ENCODE measurements at places on chromosomes 13 and 19.

DNA sequence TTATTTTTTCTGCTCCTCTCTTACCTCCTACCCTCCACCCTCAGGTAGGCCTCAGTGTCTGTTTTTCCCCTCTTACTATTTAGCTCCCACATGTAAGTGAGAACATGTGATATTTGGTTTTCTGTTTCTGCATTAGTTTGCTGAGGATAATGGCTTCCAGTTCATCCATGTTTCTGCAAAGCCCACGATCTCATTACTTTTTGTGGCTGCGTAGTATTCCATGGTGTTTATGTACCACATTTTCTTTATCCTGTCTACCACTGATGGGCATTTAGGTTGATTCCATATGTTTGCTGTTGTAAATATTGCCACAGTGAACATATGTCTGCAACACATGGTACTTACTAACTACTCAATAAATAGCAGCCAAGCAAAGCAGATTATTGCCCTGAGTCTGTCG lies 56.8 kb downstream of the DNAJC15 start:
- DNase-seq = no peak

DNA sequence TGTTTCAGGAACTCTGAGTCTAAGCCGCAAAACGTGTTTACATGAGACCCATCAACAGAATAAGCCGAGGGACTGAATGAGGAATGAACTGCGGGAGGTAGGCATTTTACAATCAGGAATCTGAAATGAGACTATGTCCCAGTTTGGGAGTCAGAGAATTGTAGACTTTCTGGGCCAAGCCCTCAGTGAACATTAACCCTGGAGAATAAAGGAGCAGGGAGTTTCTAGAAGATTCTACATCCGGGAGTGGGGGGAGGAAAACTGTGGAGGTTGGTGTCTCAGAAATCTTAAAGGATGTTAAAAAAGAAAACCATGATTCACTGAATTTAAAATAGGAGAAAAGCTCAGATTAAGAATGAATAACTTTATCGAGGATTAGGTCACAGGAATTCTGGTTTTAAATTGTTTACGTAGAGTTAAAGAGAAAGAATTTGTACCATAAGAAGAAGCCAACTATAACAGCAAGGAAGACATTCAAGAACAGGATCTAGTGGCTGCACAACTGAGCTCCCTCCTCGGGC lies 18.5 kb downstream of the RFX2 start:
- no peak for DNase-seq

GRCh38 chr19:31220540-31220939 lies 128.7 kb downstream of the TSHZ3 start:
- DNase-seq = no peak

DNA sequence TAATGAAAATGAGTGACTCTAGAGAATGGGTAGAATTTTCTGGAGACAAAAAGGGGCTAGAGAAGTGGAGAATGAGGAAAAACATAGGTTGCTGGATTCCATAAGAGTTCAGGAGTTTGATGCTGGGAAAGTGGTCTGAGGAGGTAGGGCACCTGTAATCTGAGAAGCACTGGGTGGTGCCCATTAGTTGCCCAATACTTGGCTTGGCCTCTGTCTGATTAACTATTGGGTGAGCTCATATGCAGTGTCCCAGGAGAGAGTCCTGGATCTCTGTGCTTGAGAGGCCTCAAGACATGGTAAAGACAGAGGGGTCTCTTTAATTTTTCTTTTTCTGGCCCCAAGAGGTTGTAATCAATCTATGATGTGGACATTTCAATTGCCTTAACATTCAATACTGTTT lies 390.1 kb downstream of the TDRD3 start:
- no peak for DNase-seq

- no peak for DNase-seq
These were observed 123.9 kb downstream of the SLC7A1 start for GRCh38 chr13:29471551-29471950.

GRCh38 chr13:86710896-86711295 lies 911.7 kb upstream of the SLITRK6 start:
- DNase-seq = no peak

DNA sequence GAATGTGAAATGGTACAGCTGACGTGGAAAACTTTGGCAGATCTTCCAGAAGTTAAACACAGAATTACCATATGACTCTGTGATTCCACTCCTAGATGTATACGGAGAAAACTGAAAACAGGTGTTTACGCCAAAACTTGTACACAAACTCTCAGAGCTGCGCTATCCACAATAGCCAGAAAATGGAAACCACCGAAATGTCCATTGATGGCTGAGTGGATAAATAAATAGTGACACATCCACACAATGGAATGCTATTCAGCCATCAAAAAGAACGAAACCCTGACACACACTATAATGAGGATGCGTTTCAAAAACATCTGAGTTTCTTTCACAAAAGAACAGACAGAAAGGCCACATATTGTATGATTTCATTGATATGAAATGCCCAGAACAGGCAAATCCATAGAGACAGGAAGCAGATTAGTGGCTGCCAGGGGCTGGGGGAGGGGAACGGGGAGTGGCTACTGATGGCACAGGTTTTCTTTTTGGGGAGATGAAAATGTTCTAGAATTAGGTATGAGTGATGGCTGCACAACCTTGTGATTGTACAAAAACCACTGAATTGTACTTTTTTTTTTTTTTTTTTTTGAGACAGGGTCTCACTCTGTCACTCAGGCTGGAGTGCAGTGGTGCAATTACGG lies 33.0 kb downstream of the IL12RB1 start:
- DNase-seq = no peak

DNA sequence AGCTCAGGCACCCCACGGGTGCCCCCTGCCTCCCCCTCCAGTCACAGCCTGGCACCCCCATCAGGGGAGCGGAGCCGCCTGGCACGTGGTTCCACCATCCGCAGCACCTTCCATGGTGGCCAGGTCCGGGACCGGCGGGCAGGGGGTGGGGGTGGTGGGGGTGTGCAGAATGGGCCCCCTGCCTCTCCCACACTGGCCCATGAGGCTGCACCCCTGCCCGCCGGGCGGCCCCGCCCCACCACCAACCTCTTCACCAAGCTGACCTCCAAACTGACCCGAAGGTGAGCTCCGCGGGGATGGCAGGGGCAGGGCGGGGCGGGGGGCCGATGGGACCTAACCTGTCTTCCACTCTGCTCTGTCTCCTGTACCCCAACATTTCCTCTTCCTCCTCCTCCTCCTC lies 25.0 kb downstream of the CKM start:
- DNase-seq = no peak

- DNase-seq = no peak
These were observed 97.3 kb downstream of the CACNA1A start for GRCh38 chr19:13408889-13409518.

- no peak for DNase-seq
These were observed 13.1 kb upstream of the LPAR6 start for GRCh38 chr13:48426052-48426451.

GRCh38 chr19:33859016-33859415 lies 62.3 kb downstream of the KCTD15 start:
- no peak for DNase-seq

GRCh38 chr19:50331221-50331993 lies 2.2 kb upstream of the KCNC3 start:
- no peak for DNase-seq

DNA sequence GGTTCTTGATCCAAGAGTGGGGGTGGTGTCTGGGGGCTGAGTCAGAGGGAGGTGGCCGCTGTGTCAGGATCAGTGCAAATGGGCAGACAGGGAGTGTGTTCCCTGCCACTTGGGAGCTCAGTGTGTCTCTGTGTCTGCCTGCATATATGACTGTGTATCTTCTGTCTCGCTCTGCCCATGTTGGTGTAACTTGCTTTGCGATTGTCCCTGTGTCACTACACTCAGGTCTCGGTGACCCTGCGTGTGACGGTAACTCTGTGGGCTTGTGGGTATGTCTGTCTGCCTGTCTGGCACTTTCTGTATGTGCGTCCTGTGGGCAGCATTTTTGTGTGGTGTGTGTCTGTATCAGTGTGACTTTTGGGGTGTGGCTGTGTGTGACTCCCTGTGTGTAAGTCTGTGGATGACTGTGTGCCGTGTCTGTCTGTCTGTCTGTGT lies 8.2 kb upstream of the ERFL start:
- no peak for DNase-seq

- DNase-seq = peak; percentile 37
These were observed 10.1 kb downstream of the OR1I1 start for GRCh38 chr19:15091918-15092753.

DNA sequence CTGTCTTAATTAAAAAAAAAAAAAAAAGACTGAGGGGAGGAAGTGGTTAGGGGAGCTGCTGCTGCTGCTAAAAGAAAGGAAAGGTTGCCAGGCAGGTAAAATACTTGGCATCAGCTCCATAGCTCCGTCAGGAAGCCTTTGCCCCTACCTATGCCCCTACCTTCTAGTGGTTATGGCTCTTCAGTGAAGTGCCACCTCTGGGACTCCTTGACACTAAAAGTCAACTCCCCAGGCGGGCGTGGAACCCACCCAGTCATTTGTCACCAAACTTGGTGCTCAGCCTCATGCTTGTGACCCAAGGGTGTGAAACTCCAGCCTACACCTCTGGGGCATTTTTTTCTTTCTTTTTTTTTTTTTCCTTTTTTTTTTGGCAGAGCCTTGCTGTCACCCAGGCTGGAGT lies 4.9 kb upstream of the NECTIN2 start:
- peak; percentile 23 for DNase-seq

DNA sequence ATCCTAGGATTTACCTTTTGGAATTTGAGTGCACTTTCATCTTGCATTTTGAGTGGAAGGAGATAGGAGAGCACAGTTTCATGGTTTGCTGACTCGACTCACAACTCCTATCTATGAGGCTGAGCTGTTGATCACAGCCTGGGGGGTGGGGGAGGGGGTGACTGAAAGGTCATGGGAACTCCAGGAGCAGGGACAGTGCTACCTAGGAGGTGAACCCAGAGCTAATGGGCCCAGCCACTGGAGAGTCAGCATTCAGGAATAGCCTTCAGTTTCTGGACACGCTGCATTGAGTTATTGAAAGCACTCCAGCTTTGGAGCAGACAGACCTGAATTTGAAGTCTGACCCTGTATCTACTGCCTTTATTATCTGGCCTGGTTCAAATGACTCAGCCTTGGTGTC lies 339.9 kb downstream of the SLC7A1 start:
- no peak for DNase-seq

DNA sequence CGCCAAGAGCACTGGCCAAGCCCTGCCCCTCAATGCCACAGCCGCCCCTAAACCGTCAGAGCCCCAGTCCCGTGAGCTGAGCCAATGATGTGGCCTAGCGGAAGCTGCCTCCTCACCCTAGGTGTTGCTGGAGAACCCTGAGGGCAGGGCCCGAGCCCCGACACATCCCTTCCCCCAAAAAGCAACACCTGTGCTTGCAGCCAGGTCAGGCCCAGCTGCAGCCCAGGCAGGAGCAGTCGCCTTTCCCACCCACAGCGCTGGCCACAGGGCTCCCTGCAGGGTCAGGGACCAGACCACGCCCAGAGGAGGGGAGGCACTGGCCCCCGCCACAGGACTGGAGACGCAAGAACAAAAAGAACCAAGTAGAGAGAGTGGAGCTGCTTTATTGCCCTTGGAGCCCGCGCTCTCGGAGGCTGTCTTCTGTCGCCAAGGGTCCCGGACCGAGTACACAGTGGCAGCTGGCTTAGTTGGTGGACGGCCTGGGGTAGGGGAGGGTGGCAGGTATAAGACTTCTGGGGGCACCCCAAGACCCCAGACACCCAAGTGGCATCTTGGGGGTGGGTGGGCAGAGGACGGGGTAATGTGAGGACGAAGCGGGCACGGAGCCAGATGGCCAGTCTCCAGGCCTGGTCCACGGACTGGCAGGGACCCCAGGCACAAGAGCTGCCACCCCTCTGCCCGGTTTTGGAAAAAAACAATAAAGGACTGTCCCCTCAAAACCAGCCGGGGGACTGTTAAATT lies 3.3 kb downstream of the P2RY11 start:
- DNase-seq = no peak

- DNase-seq = no peak
These were observed 127.6 kb downstream of the KATNAL1 start for GRCh38 chr13:30179597-30180276.

DNA sequence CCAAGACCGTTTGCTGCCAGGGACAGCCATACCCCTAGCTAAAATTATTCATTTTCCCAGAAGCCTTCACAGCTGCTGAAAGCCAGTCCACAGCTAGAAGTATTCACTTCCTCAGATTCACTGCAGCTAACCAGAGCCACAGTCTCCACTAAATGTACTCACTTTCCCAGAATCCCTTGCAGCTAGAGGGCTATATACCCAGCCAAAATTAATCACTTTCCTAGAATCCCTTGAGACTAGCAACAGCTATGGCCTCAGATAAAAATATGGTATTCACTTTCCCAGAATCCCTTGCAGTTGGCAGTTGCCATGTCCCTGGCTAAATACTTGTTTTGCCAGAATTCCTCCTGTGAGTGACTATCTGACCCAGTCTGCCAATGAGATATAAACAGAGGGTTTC lies 13.8 kb upstream of the MEIS3 start:
- DNase-seq = no peak

GRCh38 chr13:46131705-46132104 lies 26.9 kb upstream of the CPB2 start:
- DNase-seq = no peak

GRCh38 chr13:33409673-33410510 lies 124.3 kb upstream of the STARD13 start:
- no peak for DNase-seq

GRCh38 chr13:28564030-28564429 lies 69.1 kb upstream of the FLT1 start:
- peak; percentile 78 for DNase-seq

- DNase-seq = no peak
These were observed 8.3 kb upstream of the NTN5 start for GRCh38 chr19:48681127-48681470.

DNA sequence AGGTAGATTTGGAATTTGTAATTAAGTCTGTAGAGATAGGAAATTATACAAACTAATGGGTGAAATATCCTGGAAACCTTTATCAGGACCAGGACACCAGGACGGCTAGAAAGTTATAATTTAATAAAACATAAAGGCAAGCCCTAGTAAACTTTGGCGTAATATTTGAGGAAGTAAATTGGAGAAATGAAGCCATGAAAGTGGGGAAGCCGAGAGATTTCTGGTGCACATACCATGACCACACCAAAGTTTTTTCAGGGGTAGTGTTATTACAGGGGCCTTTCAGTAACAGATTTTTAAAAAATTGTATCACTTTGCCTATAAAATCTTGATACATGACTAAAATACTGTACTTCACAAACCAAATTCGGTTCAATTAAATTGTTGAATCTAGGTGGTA lies 54.7 kb upstream of the URAD start:
- DNase-seq = no peak

GRCh38 chr19:33219261-33219815 lies 6.3 kb downstream of the SLC7A10 start:
- DNase-seq = no peak
